T-helper 2 cell (primary cell): ENCODE measurements at places on chromosomes 4 and X.

DNA sequence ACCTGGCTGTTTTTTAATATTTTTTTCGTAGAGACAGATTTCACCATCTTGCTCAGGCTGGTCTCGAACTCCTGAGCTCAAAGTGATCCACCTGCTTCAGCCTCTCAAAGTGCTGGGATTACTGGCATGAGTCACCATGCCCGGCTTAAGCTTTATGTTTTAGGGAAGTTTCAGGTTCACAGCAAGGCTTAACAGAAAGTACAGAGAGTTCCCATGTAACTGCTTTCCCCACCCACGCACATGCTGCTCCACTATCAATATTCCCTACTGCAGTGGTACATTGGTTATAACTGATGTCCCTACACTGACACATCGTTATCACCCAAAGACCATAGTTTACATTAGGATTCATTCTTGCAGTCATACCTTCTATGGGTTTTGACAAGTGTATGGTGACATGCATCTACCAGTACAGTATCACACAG is 62.7 kb downstream of the PRPS1 start:
- no peak for DNase-seq

- DNase-seq = no peak
Observed at GRCh38 chr4:158280856-158281255, 70.6 kb downstream of the TMEM144 start.

GRCh38 chr4:24042094-24042493 is 152.2 kb upstream of the PPARGC1A start:
- no peak for DNase-seq

DNA sequence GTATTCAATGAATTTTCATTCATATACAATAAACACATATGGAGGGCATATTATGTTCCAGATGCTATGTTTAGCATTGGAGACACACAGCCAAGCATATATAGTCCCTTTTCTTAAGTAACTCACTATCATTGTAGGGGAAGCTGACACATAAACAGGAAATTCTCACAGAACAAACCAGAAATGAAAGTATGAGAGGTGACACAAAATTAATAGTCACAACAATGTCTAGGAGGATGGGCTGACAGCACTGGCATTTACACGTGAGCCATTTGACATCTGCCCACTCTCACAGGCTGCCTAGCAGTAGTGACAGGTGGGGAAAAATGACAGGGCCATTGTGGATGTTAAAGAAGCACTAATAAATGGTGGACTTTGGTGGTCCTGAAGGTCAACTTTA is 2.6 kb upstream of the CNOT6L start:
- DNase-seq = peak; percentile 24

DNA sequence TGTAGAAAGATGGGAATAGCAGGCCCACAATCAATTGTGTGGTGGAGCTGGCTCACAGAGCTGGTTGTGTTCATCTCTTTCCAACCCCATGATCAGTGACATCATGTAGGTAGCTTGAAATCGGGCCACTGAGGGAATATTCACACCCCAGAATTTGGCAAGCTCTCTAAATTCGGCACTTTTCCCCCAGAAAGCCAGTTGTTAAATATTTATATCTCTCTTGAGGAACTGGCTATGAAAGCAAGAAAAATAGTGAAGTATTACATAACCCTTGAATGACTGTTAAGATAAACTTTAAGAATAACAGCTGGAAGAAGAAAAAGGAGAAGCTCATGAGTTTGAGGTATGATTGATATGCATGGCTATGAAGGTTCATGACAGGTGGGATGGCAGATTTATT is 38.9 kb downstream of the GPRIN3 start:
- DNase-seq = no peak

DNA sequence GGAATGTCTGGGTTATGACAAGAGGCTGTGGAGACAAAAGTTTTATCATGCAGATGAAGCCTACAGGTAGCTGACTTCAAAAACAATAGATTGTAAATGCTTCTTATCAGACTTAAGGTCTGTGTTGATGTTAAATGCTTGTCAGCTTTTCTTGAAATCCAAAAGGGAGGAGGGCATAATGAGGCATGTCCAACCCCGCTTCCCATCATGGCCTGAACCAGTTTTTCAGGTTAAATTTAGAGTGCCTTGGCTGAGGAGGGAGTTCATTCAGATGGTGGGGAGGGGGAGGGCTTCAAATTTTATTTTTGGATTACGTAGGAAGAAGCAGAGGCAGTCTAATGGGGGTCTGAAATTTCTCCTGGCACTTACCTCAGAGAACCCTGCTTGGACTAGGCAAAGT is 207.7 kb upstream of the HDX start:
- DNase-seq = no peak

DNA sequence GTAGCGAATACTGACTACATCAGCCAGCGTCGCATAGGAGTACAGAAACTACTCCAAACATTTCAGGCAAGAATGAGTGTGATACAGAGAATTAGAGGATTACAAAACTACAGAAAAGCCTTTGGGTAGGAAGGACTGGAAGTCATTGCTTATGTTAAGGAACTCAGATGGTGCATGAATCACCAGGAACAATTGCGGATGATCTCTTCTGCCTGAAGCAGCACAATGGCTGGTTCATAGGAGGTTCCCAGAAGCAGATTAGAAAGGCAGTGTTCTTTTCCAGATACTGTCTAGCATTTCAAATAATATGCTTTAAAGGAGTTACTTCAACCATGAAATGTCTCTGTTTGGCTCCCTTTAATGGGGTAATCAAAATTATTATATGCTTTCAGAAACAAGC is 42.5 kb upstream of the MAP9 start:
- DNase-seq = no peak

- no peak for DNase-seq
Observed at GRCh38 chrX:69991685-69992084, 58.1 kb downstream of the AWAT2 start.

DNA sequence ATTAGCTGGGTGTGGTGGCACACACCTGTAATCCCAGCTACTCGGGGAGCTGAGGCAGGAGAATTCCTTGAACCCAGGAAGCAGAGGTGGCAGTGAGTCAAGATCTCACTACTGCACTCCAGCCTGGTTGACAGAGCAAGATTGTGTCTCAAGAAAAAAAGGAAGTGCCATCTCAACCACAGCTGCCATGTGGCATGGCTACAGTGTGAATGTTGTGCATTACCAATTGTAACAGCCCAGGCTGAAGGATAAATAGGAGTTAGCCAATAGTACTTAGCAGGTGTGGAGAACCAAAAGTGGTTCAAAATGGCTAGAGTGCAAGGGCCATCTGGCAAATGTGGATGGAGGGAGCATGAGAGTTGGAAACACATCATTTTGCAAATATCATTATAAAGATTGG is 28.9 kb downstream of the SLC25A5 start:
- no peak for DNase-seq

DNA sequence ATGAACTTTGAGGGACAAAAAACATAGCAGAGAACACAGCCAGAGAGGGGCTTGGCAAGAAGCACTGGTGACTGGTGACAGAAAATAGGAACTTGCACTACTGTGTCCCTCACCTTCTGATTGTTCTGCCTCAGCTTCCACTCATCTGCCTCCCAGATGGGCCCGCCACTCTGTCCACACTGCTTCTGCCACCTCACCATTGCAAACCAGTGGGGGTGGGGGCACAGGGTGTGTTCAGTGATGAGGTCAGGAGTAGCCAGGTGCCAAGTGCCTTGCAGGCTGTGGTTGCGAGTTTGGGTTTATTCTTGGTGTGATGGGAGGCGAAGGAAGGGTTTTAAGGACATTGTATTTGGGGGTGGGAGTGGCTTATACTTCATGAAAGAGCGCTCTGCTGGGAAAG is 9.1 kb upstream of the UBA1 start:
- no peak for DNase-seq

GRCh38 chr4:152471251-152471792 is 64.6 kb downstream of the FBXW7 start:
- no peak for DNase-seq

DNA sequence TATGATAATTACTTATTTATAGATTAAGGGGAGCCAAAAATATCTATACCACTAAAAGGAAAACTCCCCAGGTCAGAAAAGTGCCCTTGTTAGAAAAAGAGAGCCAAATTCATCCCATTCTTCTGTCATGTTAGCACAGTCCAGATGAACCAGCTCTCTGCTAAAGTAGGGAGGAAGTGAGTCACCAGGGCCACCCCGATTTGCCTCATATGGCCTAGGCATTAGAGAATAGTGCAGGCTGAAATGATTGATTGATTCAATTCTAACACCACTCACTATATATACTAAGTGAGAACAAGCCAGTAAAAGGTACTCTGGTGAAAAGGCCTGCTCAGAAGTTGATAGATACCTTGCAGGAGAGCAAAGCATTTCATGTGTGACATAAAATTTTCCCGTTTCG is 94.5 kb downstream of the SRPX start:
- no peak for DNase-seq

DNA sequence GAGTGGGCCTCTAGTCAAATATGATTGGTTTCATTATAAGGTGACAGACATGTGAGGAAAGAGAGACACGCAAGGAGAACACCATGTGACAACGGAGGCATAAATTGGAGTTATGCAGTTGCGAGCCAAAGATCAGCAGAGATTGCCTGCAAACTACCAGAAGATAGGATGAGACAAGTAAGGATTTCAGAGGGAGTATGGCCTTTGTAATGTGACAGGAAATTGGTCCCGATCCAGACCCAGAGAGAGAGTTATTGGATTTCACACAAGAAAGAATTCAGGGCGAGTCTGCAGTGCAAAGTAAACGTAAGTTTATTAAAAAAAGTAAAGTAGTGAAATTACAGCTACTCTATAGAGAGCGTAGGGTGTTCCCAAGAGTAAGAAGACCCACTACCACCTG is 35.7 kb upstream of the NDST4 start:
- no peak for DNase-seq

- no peak for DNase-seq
Observed at GRCh38 chr4:48566034-48566384, 76.0 kb downstream of the ZAR1 start.

GRCh38 chrX:31199056-31199839 is 127.4 kb upstream of the FTHL17 start:
- no peak for DNase-seq

GRCh38 chrX:15834827-15835595 is 19.6 kb downstream of the AP1S2 start:
- no peak for DNase-seq

DNA sequence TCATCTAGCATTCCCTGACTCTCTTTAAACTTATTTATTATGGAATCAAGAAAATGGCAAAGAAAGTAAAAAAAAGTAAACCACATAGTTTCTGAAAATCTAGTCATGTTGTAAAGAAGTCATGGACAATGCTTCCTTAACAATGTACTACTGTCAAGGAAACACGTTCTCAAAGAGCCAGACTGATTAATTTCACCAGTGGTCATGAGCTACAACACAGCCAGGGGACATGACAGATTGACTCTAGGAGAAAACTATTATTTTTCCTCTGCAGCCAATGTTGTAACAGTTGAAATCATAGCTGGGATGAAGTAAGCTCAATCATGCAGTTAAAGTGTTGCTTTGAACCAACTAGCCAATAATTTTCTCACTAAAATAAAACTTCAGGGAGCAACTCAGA is 109.2 kb downstream of the MAPK10 start:
- DNase-seq = no peak

- DNase-seq = no peak
Observed at GRCh38 chr4:33931026-33931425, 2313.3 kb downstream of the ARAP2 start.

GRCh38 chr4:111128327-111128726 is 505.4 kb upstream of the PITX2 start:
- DNase-seq = no peak

DNA sequence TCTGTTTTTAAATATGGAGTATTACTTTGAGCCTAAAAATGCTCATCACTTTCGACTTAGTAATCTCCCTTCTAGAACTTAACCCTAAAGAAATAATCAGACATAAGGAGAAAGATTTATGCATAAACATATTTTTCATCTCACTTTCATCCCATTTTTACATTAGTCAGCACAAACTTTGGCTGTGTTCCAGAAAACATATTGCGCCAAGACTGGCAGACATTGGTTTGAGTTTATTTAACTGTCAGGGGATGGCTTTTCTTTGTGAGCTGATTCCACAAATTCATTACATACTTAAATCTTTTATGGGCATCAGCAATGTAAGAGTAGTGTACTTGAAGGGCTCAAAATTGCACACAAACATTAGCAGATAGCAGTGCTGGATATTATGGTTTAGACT is 23.7 kb downstream of the MAOA start:
- DNase-seq = no peak

- DNase-seq = no peak
Observed at GRCh38 chr4:78625073-78625472, 73.5 kb downstream of the ANXA3 start.

DNA sequence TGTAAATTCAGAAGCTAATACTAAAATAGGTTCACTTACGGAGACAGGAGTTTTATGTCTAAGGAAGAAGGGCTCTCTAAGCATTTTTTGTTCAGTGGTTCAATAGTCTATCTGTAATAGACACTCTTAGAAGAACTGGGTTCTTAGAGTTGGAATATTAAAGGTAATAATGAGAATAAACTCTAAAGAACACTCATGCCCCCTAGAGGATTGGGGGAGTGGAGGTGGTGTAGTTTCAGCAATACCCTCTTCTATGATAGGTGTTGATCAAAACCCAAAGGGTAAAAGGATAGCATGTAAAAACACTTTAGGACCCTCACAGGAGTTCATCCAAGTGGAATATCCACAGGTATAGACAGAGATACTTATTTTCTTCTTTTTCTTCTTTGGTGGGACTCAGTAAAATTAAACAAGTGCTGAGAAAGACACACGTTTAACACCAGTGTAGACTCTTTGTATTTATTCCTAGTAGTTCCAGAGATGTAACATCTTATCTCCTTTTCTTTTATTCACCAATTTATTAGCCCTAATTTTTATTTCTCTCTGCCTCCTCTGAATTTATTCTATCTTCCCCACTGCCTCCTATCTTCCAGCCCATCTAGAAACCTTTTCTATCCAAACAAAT is 25.7 kb upstream of the MND1 start:
- no peak for DNase-seq

DNA sequence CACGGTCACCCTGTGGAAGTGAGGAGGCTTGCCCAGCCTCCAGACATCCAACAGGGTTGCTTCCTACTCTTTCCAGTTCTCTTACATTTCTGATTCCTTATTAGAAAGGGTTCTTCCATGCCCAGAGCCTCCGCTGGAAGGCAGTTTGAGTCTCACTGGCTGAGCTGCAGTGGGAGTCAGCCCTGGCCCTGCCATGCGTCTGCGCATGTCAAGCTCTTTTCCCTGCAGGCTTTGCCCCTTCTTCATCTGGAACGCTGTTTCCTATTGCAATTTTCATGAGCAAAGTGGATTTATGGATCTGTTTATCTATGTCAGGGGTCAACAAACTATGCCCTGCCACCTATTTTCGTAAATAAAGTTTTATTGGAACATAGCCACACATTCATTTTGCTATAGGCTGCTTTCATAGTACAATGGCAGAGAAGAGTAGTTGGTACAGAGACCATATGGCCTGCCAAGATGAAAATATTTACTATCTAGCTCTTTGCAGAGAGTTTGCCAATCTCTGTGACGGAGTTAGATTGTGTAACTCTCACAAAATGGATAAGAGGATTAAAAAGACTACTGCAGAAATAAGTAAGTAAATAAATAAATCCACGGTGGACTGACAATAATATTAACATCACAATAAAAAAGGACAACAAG is 3.9 kb upstream of the CHRNA9 start:
- no peak for DNase-seq

- DNase-seq = no peak
Observed at GRCh38 chrX:15564981-15565579, 35.7 kb downstream of the ACE2 start.
